ENCODE measurements at places on chromosomes 11 and 22.

DNA sequence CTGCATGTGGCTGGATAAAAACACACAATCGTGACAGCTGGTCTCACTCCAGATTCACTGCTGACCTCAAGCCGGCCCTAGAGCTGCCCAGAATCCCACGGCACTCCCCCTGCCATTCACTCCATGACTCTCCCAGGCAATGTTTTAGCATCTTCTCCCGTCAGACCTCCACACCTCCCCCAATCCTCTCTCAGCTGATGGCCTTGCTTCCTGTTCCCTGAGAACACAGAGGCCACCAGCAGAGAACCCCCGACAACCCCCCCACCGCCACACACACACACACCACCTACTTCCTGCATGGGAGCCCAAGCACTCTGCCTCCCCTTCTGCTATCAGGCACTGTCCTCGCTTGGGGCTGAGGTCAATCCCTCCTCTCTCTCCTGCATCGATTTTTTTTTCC, 9.3 kb downstream of the TNKS1BP1 start:
- peak; percentile 36 for DNase-seq

DNA sequence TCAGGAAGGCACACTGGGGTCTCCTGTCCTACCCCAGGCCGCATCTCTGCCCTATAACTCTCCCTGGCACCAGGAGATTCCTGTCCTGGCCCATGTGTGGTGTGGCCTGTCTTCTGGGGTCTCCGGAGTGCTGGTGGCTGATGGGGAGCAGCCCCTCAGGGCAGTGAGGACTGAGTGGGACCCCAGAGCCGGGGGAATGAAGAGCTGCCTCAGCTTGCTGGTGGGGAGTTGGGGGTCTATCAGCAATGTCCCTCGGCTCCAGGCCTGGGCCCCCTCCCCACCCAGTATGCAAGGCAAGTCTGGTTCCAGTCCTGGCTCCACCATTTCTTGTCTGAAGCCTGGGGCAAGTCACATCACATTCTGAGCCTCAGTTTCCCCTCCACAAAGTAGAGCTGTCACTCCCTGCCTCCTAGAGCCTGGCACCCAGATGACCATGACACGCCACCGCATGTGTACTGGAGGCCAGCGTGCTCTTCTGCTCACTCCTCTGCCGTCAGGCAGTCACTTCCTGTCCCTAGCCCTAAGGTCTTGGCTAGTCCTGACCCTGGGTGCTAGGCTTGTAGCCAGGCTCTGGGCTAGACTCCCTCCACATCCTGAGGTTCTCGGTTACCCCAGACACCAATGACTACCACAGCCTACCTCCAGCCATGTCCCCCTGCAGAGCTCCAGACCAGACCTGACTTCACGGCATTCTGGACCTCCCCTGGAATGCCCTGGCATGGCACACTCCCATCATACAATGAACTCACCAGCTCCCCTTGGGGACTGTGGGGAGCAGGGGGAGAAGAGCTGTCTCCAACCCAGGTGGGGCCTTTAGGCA, 12.8 kb downstream of the ARAP1 start:
- no peak for DNase-seq

DNA sequence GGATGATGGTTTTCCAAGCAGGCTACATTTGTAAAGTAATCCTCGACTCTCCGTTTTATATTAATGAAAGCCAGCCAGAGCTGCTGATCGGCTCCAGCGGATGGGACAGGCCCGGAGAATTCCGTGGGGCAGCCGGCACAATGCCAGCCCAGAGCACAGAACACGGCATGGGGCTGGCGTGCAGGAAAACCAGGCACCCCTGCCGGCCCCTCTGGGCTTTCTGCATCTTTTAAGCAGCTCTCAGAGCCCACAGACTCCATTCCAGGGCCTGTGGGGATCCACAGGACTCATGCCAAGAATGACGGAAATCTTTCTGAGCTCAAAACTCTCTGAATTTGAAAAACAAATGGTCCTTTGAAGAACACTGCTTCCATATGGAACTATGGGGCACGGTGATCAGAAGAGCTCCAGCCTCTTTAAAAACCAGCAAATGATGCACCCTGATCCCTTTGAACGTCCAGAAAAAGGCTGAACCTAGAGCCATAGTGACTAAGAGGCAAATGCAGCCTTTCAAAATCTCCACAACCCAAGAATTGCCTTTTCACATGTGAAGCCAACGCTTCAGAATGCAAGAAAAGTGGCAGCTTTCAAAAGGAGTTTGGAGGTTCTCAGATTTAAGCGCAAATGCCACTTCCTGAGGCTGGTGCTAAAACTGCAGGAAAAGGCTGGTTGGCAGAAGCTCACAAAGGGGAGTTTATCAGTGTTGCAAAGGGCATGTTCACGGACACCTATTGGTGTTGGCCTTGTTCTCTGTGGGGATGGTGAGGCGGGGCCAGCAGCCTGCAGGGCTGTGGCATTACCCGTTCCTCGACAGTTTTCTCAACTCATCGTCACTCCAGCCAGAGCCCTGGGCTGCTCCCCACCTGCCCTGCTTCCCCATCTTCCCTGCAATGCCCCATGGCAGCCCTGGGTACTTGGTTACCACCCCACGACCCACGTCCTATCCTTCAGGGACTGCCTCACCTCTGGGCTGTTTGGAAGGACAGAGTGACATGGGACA, 212.5 kb downstream of the CTTN start:
- no peak for DNase-seq

DNA sequence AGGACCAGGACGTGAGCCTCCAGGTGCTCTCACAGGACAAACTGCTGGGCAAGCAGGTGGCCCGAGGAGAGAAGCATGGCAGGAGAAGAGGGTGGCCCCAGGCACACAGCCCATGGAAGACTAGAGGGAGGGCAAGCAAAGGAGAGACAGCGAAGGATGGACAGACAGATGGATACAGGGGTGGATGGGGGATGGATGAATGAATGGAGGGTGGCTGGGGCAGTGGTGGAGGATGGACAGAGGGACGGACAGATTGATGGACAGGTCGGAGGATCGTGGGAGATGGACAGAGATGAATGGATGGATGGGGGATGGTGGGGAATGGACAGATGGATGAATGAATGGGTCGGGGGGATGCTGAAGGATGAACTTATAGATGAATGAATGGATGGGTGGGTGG, 22.7 kb downstream of the ARVCF start:
- DNase-seq, result no peak

DNA sequence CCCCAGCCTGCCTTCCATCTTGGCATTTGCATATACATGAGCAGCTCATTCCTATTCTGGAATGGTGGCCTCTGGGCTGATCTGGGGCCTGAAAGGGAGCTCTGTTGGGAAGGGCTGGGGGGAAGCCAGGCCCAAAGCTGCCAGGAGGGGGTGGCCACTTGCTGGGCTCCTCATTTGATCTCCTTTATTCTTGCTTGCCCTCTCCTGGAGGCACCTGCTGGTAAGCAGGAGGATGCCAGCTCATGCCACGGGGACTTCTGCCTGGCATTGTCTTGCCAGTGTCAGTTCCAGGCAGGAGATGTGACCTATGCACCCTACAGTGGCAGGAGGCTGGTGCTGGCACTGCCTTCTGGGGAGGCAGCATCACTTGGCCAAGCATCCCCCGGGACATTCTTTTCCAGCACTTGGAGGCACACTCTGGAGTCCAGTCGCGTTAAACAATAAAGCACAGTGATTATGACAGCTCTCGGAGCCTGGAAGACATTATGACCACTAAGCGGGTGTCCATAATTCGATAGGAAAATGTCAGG, 128.3 kb downstream of the NTM start:
- no peak for DNase-seq
